ENCODE measurements at places on chromosomes 5 and 9.

- DNase-seq: peak; percentile 62
These were observed 11.0 kb upstream of the CEL start for GRCh38 chr9:133050781-133051180.

DNA sequence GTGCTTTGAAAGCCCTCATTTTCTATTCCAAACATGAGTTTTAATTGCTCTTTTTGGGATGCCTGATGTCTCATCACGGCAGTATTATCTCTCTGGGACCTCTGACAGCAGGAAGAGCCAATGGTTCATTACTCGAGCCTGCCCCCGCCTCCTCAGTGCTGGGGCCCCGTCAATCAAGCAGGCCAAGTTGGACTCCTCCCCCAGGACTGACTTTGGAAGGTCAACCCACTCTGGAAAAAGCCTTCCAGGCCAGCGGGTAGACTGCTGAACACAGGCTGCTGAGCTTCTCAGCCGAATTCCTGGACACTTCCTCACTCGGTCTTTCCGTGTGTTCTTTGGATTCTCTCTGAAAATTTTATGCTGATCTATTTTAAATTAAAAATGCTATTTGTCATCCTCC lies 9.5 kb upstream of the BARHL1 start:
- DNase-seq: no peak

DNA sequence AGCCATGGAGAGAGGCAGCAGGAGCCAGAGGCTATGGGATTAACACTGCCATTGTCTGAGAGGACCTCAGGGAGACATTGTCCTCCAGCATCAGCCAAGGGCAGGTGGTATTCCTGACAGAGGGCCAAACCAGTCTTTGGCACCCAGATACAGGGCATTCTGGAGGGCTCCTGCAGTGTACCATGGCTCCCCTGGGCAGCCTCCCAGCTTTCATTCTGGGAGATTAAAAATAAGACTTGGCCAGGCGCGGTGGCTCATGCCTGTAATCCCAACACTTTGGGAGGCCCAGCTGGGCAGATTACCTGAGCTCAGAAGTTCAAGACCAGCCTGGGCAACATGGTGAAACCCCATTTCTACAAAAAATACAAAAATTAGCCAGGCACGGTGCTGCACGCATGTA lies 4.2 kb downstream of the MTAP start:
- DNase-seq: no peak

- no peak for DNase-seq
These were observed 7.7 kb upstream of the PTPDC1 start for GRCh38 chr9:94076557-94076956.

- no peak for DNase-seq
These were observed 92.1 kb upstream of the IL12B start for GRCh38 chr5:159422361-159422760.

DNA sequence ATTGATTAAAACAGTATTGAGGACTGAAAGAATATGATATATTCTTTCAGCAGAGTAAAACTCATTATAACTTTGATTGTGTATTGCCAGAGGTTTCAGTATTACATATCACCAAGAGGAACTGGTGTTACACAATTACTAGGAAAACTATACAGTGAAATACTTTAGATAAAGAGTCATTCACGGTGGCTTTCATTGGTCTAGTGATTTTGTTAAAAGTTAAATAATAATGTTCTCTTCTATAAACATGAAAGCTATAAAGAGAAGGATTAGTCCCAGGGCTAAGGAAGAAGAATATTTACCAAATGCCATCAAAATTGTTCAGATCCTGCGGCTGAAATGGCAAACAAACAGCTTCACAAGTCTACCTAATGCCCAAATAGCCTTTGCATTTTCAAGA lies 306.2 kb downstream of the SEMA5A start:
- DNase-seq: no peak

DNA sequence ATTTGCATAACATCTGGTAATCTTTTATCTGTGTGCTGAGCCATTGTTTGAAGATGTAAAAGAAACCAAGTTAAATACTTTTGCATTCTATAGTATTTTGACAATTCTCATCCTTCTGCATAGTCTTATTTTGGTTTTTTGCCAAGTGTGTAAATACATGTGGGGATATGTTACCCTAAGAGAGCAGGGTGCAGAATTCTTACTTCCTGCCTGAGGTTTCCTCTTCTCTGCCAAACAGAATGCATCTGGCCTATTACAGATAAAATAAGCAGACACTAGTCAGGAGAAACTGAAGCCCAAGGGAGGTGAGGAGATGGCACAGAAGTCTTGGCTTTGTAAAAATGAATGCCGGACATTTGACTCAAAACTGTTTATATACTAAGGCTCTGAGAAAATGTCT lies 462.1 kb downstream of the TMEM38B start:
- DNase-seq: no peak

DNA sequence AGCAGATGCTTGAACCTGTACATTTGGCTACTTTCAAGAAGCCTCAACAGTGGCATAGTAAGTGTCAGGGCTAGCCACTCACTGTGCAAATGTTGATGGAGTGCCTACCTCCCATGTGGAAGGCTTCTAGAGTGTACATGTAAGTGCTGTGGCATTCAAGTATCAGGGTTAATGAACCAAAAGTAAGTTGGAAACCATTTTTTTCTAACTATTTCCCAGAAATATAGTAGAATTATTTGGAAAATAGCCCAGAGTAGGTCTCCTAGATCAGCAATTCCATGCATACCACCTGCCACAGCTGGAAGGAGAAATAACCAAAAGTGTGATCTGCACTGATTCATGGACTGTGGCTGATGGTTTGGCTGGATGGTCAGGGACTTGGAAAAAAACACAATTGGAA lies 53.3 kb downstream of the FOXD1 start:
- no peak for DNase-seq

Data from NCI-H774 (cell line).